ENCODE measurements at places on chromosomes 1 and 21.

- no peak for DNase-seq
Measured at GRCh38 chr1:83676106-83676505, 322.8 kb downstream of the TTLL7 start.

- DNase-seq = no peak
Measured at GRCh38 chr1:193115629-193116227, 6.1 kb upstream of the CDC73 start.

GRCh38 chr1:8437347-8437746, 119.4 kb downstream of the SLC45A1 start:
- DNase-seq = no peak

GRCh38 chr1:37513795-37514349, 694 bp downstream of the MEAF6 start:
- no peak for DNase-seq

DNA sequence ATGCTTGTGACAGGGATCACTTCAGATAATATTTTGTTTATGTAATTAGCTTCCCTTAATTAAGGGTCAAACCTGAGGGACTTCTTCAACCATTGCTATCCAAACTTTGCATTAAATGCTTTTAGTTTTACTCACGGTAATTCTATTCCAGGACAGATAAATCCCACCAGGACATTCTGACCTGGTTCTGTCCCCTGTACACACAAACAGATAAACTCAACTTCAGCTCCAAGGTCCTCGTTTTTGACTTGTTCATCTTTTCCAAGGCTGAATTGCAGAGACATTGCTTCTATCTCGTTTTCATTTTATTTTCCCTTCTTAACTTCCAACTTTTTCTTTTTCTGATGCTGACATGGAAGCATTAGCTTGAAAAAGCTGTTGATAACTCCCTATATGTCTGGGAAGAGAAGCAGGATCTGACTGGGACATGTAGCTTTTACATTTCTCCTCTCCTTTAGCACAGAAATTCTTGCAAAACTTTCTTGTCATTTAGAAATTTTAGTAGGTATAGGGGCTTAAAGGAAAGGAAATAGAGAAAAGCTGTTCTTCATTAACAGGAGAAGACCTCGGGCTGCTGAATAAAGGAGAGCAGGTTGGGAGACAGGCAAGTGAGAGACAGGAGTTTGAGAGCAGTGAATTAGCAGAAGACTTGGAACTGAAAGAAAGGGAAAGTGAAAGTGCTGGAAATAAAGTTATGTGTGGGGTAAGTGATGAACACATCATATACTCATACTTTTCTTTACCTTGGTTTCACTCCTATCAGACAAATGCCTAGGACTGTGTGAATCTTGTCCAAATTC, 231.7 kb upstream of the B3GALT2 start:
- no peak for DNase-seq

All from stimulated activated CD8-positive, alpha-beta memory T cell treated with anti-CD3 and anti-CD28 coated beads, Interleukin-7, amount 100 ng/mL, for 24 hours (primary cell).